Neural progenitor cell (in vitro differentiated cells): ENCODE measurements at places on chromosomes 1 and 21. TPM values are rescaled to one million over a fixed set of nuclear protein-coding genes. Genes with fewer than 3 reads are reported as not detected.

Gene MSH4
- total RNA-seq: 0.09 TPM in 1 of 2 replicates, not detected in the other

Gene RHD
- total RNA-seq: not detected in 2 replicates

Gene FHAD1
- 2.9 and 9.1 TPM in 2 replicates for total RNA-seq

Gene WNT4
- total RNA-seq: 0.03 TPM in 1 of 2 replicates, not detected in the other

Gene TARS2
- 29.6 and 29.8 TPM in 2 replicates for total RNA-seq

Gene TSSK3
- total RNA-seq: not detected in 2 replicates

Gene NBPF19
- 15.1 and 15.4 TPM in 2 replicates for total RNA-seq

Gene FOXD2
- 0.03 and 0.32 TPM in 2 replicates for total RNA-seq

Gene TNFSF4
- total RNA-seq: 1.2 and 2.1 TPM in 2 replicates

Gene SPATA45
- 1.1 TPM in 1 of 2 replicates, not detected in the other for total RNA-seq

- H3K36me3 ChIP-seq: no peaks in the 10 kb centered on the region
- no peaks in the 10 kb centered on the region for H3K27me3 ChIP-seq
- no peak overlapping the region for H3K4me3 ChIP-seq
- no peak for DNase-seq
- H3K27ac ChIP-seq: no peak overlapping the region
Observed at GRCh38 chr1:76292418-76293184, 218.1 kb downstream of the ST6GALNAC3 start.

DNA sequence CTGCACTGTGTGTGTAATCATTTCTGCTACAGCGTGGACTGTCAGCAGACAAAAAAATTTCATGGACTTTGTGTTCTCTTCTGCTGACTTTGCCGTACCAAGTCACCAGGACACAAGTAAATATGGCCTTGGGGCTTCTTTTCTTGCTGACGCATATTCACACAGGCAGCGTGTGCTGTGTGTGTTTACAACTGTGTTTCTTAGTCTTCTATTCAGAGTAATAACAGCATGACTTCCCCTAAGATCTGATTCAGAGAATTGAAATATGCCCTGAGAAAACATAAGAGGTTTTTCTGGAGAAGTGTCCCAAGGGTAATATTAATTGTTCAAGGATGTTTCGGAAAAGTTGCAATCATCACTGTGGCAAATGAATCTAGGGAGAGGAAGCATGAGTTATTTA is 47.1 kb upstream of the DYNLT5 start:
- no peaks in the 10 kb centered on the region for H3K36me3 ChIP-seq
- H3K4me1 ChIP-seq: no peaks in the 10 kb centered on the region
- H3K4me3 ChIP-seq: no peak overlapping the region
- no peak for DNase-seq
- no peaks in the 10 kb centered on the region for H3K27me3 ChIP-seq
- H3K27ac ChIP-seq: no peak overlapping the region

- no peak for DNase-seq
- H3K36me3 ChIP-seq: no peaks in the 10 kb centered on the region
- H3K27ac ChIP-seq: no peak overlapping the region
- peaks cover 43% of the 10 kb centered on the region for H3K27me3 ChIP-seq
Observed at GRCh38 chr1:156452907-156453306, 47.7 kb downstream of the MEF2D start.

GRCh38 chr21:33781121-33781520 is 134.5 kb downstream of the ATP5PO start:
- H3K36me3 ChIP-seq: peaks cover 20% of the 10 kb centered on the region
- H3K4me3 ChIP-seq: no peak overlapping the region
- H3K27ac ChIP-seq: no peak overlapping the region
- no peaks in the 10 kb centered on the region for H3K4me1 ChIP-seq

DNA sequence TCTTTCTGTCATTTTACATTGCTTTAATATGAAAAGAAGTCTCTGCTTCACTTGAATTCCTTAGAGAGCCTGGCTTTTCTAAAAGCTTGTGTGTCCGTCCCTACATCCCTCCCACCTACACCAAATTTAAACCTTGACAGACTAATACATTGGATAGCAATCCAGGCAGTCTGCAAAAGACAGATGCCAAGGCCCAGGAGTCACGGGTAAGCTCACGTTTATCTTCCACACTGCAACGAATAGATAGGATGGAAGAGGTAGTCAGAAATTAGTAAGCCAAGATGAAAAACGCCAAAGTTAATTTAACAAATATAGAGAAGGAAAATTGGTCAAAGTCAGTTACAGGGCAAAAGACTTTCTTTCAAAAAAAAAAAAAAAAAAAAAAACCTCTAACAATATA is 338.1 kb downstream of the SMYD3 start:
- no peaks in the 10 kb centered on the region for H3K4me1 ChIP-seq
- H3K4me3 ChIP-seq: no peak overlapping the region
- H3K27me3 ChIP-seq: no peaks in the 10 kb centered on the region
- H3K36me3 ChIP-seq: no peaks in the 10 kb centered on the region
- DNase-seq: no peak

DNA sequence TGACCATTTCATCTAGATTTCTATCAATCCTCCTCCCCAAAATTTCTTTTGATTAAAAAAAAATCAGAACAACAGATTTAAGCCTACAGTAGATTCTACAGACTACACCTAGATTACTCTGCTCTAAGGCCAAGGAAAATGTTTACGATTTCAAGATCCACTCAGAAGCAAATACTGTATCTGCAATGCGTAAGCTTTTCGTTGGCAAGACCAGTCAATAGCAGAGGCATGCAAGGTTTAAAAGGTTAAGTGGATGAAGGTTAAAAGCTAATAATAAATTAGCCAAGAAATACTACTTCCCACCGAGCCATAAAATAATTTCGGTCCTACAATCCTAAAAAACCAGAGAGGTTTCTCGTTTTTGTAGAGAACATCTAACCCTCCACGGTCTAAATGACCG is 1.3 kb downstream of the CLSTN1 start:
- peaks cover 40% of the 10 kb centered on the region for H3K4me1 ChIP-seq
- no peak overlapping the region for H3K27ac ChIP-seq
- DNase-seq: no peak
- no peaks in the 10 kb centered on the region for H3K36me3 ChIP-seq
- H3K27me3 ChIP-seq: peaks cover 13% of the 10 kb centered on the region

DNA sequence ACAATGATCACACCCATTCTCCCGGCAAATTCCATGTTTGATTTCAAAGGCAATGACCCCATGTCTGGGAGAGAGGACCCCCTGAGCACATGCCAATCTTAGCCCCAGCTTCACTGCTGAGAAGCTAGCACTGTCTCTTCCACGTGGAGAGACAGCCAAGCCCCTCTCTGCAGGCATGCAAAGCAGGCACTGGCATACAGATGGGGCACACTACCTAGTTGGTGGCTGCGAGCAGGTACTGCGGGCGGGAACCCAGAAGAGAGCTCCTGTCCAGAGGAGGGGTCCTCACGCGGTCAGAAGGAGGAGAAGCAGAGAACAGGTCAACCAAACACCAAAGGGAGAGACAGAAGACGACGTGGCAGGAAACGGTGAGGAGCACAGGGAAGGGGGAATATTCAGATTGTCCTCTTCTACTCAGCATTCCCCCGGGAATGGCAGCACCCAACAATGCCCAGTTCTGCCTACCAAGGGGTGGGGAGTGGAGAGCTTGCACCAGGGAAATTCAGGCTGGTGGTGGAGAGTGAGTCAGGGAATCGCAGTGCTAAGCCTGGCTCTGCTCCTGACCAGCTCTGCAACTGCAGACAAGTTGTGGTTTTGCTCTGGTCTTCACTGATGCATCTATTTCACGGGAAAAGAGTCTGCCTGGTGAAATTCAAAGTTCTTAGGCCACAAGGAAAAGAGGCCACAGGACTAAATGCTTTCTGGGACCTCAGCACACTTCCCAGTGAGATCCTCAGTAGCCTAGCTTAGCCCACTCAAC is 48.1 kb upstream of the GOLT1A start:
- no peaks in the 10 kb centered on the region for H3K36me3 ChIP-seq
- no peak overlapping the region for H3K4me3 ChIP-seq
- H3K4me1 ChIP-seq: peaks cover 10% of the 10 kb centered on the region
- no peak for DNase-seq

- DNase-seq: no peak
- no peaks in the 10 kb centered on the region for H3K4me1 ChIP-seq
- no peak overlapping the region for H3K4me3 ChIP-seq
- H3K27me3 ChIP-seq: no peaks in the 10 kb centered on the region
- H3K36me3 ChIP-seq: no peaks in the 10 kb centered on the region
Observed at GRCh38 chr1:178412400-178412770, 84.4 kb downstream of the CLEC20A start.

DNA sequence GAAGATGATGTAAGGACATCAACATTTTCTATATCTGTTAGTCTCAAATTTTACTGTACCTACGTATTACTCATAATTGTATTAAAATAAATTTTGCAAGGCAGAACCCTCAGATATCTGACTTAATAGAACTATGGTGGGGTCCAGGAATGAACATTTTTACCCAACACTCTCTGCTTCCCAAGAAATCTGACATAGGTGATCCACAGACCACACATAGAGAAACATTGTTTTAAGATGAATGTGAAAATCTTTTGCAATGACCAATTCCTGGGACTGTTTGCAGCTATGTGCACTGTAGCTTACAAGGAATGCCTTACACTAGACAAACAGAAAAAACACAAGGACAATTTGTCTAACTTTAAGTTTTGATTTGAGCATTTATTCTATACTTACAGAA is 645.6 kb upstream of the ADGRL2 start:
- peaks cover 23% of the 10 kb centered on the region for H3K4me1 ChIP-seq
- no peaks in the 10 kb centered on the region for H3K27me3 ChIP-seq
- H3K27ac ChIP-seq: no peak overlapping the region
- no peaks in the 10 kb centered on the region for H3K36me3 ChIP-seq
- DNase-seq: no peak
- no peak overlapping the region for H3K4me3 ChIP-seq

DNA sequence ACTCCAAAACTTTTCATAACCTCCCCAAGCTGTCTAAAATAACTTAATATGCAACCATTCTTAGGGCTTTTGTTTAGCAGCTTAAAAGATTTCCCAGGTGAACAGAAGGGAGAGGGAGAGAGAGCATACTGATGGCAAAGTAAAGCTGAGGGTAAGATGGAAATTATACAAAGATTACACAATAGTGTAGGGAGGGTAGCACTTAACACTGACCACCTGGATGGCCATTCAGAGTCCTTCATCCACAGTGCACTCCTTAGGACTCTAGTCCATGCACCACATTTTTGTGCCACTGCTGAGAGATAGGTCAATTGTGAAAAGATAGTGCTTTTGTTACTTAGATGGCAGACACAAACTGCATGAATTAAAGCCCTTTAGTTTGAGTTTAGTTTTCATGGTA is 574.6 kb downstream of the LMO4 start:
- peaks cover 11% of the 10 kb centered on the region for H3K4me1 ChIP-seq
- peak overlapping the region; percentile 3 for H3K4me3 ChIP-seq
- peak; percentile 1 for DNase-seq
- no peak overlapping the region for H3K27ac ChIP-seq

- H3K4me3 ChIP-seq: peak overlapping the region; percentile 50
- peaks cover 11% of the 10 kb centered on the region for H3K4me1 ChIP-seq
- H3K36me3 ChIP-seq: no peaks in the 10 kb centered on the region
- peaks cover 14% of the 10 kb centered on the region for H3K27me3 ChIP-seq
Observed at GRCh38 chr1:27350663-27351540, 9.1 kb downstream of the SYTL1 start.

DNA sequence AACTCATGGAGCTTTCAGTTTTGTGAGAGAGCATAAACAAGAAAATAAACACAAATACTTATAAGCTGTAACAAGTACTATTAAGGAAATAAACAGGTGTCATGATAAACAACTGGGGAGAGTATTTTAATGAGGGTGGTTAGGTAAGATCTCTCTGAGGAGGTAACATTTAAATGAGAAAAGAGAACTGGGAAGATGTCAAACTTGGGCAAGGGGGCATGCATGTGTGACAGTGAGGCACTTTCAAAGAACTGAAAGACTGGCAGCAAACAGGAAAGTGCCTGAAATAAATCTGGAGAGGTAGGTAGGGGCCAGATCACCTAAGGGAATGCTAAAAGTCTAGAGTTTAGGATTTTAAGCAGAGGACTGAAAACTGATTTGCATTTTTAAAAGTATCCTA is 37.8 kb downstream of the NSL1 start:
- no peak for DNase-seq
- no peaks in the 10 kb centered on the region for H3K27me3 ChIP-seq
- H3K4me1 ChIP-seq: no peaks in the 10 kb centered on the region
- no peak overlapping the region for H3K4me3 ChIP-seq
- no peak overlapping the region for H3K27ac ChIP-seq
- H3K36me3 ChIP-seq: no peaks in the 10 kb centered on the region

- no peak for DNase-seq
- peaks cover 3% of the 10 kb centered on the region for H3K4me1 ChIP-seq
- no peaks in the 10 kb centered on the region for H3K27me3 ChIP-seq
- H3K27ac ChIP-seq: no peak within 1 kb of the TSS
- peaks cover 6% of the 10 kb centered on the region for H3K36me3 ChIP-seq
Observed at GRCh38 chr1:168280296-168280927, at the start of gene TBX19. Gene TBX19 (plus strand): TSS chr1:168280877. CDS start chr1:168281091, 214 bp downstream.

DNA sequence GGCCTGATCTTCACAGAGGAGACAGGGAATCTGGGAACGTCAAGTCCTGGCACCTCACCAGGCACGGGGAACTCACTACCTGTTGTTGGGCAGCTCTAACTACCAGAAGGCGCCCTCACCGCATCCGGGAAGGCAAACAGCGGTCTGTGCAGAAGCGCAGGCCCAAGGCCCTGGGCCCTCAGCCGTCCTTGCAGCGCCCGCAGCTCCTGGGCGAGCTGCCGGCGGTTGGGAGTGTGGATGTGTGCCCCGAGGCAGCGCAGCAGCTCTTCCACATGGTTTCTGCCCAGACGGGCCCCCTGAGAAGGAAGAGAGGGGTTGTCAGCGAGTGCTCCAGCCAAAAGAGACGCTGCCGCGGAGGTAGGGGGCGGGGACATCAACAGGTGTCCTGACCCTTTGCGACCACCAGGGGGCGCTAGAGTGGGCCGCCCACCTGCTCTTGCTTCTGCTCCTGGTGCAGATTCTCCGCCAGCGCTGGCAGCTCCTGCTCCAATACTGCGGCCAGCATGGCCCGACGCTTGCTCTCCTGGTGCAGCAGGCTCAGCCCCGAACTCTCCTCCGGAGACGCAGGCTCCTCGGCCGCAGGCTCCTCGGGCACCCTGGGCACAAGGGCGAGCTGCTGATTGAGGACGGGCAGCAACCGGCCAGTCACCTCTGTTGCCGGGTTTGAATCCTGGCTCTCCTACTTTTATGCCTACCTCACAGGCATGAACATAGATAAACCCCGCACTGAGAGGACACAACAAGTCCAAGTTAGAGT is 9.3 kb downstream of the MAP3K6 start:
- DNase-seq: peak; percentile 85
- no peak overlapping the region for H3K27ac ChIP-seq
- peaks cover 16% of the 10 kb centered on the region for H3K4me1 ChIP-seq
- H3K27me3 ChIP-seq: peaks cover 50% of the 10 kb centered on the region
- H3K36me3 ChIP-seq: no peaks in the 10 kb centered on the region

GRCh38 chr21:33299181-33299752 is 25.5 kb upstream of the IFNAR1 start:
- H3K27me3 ChIP-seq: no peaks in the 10 kb centered on the region
- no peak overlapping the region for H3K4me3 ChIP-seq
- no peaks in the 10 kb centered on the region for H3K4me1 ChIP-seq
- H3K36me3 ChIP-seq: no peaks in the 10 kb centered on the region

GRCh38 chr1:17706445-17706844 is 48.7 kb upstream of the ACTL8 start:
- H3K4me1 ChIP-seq: peaks cover 17% of the 10 kb centered on the region
- no peaks in the 10 kb centered on the region for H3K27me3 ChIP-seq
- peak; percentile 32 for DNase-seq
- H3K36me3 ChIP-seq: no peaks in the 10 kb centered on the region

- H3K36me3 ChIP-seq: no peaks in the 10 kb centered on the region
- no peak for DNase-seq
- no peaks in the 10 kb centered on the region for H3K27me3 ChIP-seq
- no peak overlapping the region for H3K27ac ChIP-seq
Observed at GRCh38 chr1:209402697-209403096, 180.8 kb upstream of the CAMK1G start.

- peaks cover 13% of the 10 kb centered on the region for H3K4me1 ChIP-seq
- DNase-seq: peak; percentile 91
- no peak overlapping the region for H3K27ac ChIP-seq
- H3K4me3 ChIP-seq: no peak overlapping the region
- no peaks in the 10 kb centered on the region for H3K27me3 ChIP-seq
- no peaks in the 10 kb centered on the region for H3K36me3 ChIP-seq
Observed at GRCh38 chr1:41432481-41433280, 51.8 kb downstream of the EDN2 start.
